ENCODE measurements at places on chromosomes 2 and 18.

DNA sequence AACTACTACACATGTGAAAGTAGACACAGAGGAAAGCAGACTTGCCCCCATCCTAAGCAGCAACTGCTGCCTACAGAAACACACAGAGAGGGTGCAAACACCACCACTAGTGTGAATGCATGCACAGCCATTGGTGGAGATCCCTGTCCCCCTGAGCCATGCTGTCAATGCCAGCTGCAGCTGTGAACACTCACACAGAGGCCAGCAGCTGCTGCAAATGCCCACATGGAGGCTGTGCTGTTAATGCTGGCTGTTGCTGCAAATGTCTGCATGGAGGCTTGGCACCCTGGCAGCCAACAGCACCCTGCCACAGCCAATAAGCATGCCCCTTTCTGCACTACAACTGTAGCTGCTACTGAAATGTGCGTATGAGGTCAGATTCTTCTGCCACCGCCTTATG lies 355.0 kb downstream of the LNPK start:
- no peak for DNase-seq

DNA sequence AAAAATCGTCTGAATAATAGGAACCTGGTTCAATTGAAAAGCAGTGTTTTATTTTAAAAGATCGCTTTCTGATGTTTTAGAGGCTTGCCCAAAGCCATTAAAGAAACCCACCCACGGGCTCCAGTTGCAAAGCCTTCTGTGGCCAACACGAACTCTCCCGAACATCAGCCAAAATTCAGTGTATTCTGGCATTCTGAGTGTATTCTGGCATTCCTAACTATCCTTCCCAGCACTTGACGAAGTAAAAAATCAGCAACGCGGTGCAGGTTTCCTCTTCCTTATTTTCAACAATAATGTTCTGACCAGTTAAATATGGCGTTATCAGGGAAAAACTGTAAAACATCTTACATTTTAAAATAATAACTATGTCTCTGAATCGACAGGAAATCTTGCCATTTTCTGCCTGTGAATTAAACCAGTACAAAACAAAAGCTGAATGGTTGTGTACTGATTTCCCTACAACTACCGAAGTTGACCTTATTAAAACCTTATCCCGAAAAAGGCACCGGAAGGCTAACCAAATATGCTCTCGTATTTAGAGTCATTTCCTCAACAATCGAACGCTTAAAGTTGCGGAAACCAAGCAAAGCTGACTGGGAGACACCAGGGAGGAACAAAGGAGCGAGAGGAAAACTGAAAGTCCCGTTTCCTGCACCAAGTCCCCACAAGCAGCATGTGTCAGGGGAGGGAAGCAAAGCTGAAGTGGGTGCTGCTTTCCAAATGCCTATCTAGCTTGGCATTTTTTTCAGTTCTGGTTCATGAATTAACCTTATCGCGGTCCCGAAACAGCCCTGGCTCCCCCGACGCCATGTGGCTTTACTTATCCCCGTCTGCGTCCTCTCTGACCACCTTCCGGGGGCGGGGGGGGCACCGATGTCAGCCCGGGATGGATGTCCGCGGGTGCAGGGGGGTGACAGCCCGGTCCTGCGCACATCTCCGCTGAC lies 44.3 kb downstream of the ZNF516 start:
- DNase-seq, result peak; percentile 74

DNA sequence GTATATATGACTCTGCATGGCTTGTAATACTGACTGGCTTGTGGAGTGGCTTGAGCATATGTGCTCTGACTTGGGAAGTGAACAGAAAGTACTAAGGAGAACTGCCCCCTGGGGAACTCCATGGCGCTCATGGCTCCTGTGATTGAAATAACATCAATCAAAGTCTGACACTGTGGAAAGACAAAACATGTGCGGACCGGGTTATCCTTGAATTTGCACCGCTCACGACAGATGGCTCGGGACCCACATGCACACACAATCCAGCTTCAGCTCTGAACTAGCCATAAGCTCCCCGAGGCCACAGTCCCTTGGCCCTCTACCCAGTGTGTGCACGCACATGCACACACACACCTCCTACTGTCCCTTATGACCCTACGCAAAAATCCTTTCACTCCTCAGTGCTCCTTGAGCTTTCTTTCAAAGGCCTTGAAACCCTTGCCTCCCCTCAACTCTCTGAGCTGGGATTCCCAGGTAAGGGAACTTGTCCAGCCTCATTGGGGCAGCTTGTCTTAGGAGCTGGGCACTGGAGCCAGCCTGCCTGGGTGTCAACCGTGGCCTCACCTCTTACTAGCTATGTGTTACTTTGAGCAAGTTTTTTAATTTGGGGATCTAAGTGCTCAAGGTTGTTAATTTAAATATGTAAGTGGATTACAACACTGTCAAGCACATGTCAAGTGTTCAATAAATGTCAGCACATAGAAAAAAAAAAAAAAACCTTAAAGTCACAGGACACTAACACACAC lies 43.6 kb downstream of the MRPS5 start:
- DNase-seq, result no peak

GRCh38 chr2:146003337-146003736 lies 1483.4 kb upstream of the ZEB2 start:
- no peak for DNase-seq
